Vein endothelial cell (primary cell): ENCODE measurements at places on chromosomes 13 and 19. TPM values are rescaled to one million over a fixed set of nuclear protein-coding genes. Genes with fewer than 3 reads are reported as not detected.

Gene MADCAM1
- under 0.01 and 0.10 TPM in 2 replicates for total RNA-seq

Gene C1QTNF9
- total RNA-seq = not detected in 2 replicates

Gene IGFL3
- not detected in 2 replicates for total RNA-seq

Gene ZNF225
- total RNA-seq = 4.2 and 5.9 TPM in 2 replicates

Gene ZNF625
- total RNA-seq = 13.5 and 15.0 TPM in 2 replicates

Gene TNFSF9
- 0.65 and 1.1 TPM in 2 replicates for total RNA-seq

Gene STAP2
- 18.5 and 37.6 TPM in 2 replicates for total RNA-seq

Gene NLRP11
- under 0.01 TPM in 1 of 2 replicates, not detected in the other for total RNA-seq

Gene IL12RB1
- total RNA-seq = 0.10 TPM in 1 of 2 replicates, not detected in the other

Gene FOXA3
- under 0.01 TPM in 1 of 2 replicates, not detected in the other for total RNA-seq

Gene CGB2
- not detected in 2 replicates for total RNA-seq

Gene ZNF431
- 5.2 and 6.2 TPM in 2 replicates for total RNA-seq

Gene SHISA7
- not detected in 2 replicates for total RNA-seq

Gene FLT3LG
- total RNA-seq = 1.7 and 3.3 TPM in 2 replicates

Gene HCST
- total RNA-seq = not detected in 2 replicates

Gene ZNF497
- total RNA-seq = 0.76 and 0.98 TPM in 2 replicates

Gene KCNRG
- total RNA-seq = 3.6 and 4.8 TPM in 2 replicates
